Stimulated activated CD8-positive, alpha-beta memory T cell treated with anti-CD3 and anti-CD28 coated beads, Interleukin-7, amount 100 ng/mL, for 1 hour (primary cell): ENCODE measurements at places on chromosomes 11 and 22.

DNA sequence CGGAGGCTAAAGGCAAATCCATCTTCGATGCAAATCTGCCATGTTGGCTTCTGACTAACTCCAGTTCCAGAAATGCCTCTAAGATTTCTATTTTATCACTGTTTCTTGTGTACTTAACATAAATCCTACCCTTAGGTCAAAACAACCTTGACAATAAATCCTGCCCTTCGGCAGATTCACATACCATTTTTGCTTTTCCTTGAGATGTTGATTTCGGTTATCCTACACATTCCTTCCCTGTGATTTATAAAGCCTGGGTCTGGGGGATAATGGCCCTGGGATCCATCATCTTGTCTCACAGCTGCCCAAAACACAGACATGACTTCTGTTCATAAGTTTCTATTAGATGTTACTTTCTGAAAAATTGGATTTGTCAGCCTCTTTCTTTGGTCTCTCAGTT, 231.7 kb upstream of the CARD18 start:
- no peak for DNase-seq

DNA sequence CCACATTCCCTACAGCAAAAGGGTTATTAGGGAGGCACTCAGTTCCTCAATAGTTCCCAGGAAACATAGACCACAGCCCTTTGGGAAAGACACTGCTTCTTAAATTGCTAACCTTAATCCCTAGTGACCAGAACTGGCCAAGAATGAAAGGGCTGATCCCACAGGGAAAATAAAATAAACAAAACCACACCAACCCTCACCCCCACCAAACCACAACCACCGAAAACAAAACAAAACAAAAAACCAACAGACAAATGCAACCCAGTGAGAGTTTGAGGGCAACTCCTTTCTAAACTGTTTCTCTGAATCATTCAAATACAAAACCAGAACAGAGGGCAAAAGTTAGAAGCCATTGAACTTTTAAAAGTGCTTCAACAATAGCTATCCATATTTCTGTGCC, 57.2 kb downstream of the NAV2 start:
- DNase-seq: no peak

DNA sequence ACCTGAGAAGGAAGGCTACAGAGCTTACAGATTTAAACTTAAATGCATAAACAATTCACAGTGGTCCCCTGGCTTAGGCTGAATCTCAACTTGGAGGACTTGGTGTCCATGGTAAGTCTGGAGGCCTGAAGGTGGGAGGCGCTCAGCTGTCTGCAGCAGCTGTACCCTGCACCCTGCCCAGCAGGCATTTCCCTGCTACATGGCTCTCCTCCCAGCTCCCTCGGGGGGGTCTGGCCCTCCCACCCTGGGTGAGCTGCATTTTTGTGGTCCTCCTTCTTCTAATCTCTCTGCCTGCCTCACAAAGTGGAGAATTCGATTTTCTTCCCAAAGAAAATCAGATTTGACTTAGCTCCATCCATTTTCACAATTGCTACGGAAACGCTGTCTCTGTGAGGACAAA, 273.2 kb downstream of the KIRREL3 start:
- no peak for DNase-seq

DNA sequence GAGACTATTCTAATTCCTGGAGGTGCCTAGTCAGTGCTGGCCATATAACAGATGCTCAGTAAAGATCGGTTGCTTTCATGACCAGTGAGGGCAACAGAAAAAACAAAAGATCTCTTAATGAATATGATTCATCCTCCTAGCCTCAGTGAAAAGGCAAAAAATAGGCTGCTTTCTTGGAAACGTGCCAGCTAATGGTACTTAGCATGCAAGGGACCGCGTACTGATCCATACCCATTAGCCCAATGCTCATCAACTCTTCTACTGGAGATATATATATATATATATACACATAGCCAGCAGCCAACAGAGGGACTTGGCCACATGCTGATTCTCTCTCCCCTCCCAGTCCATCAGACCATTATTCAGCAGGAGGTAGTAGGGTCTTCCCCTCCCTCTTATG, 320.4 kb downstream of the KIRREL3 start:
- no peak for DNase-seq

GRCh38 chr11:10481560-10482349, 26.7 kb downstream of the AMPD3 start:
- no peak for DNase-seq

- DNase-seq: no peak
These were observed 60.8 kb downstream of the TBC1D22A start for GRCh38 chr22:46823248-46823647.

DNA sequence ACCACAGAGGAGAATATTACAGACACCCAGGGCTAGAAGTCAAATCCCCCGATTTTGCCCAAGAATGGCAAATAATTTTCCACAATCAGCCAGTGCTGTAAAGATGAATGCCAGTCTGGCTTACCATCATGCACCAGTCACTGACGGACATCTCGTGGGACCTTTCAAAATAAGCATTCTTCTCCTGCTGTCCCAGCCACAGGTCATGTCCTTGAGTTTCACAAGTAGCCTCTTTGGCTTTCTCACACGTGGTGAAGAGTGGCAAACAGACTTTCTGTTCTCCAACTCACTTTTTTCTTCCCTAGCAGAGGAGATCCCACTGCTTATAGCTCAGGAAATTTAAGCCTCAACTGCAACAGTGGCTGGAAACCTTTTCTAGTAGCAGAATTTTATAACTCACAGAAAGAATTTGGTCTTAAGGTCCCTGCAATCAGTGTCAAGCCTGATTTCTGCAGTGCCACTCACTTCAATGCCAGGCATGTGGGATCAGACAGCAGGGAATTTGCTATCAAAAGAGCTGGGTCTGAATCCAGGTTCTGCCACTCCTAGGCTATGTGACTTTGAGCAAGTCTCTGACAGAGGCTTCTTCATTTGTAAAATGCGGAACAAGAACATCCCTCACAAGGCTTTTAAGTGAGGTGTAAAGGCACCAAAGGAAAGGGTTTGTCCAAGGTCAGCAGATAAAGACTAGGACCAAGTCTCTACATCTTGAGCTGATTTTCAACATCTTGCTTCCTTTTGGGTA, 3.6 kb downstream of the PIK3IP1 start:
- no peak for DNase-seq

GRCh38 chr11:134932761-134933160, 520.7 kb upstream of the B3GAT1 start:
- no peak for DNase-seq

- no peak for DNase-seq
These were observed 28.0 kb downstream of the ZC3H12C start for GRCh38 chr11:110121204-110121603.

- DNase-seq: no peak
These were observed 175.5 kb upstream of the NCAM1 start for GRCh38 chr11:112785719-112786118.

GRCh38 chr22:17954860-17955587, 69.3 kb downstream of the MICAL3 start:
- DNase-seq: no peak

DNA sequence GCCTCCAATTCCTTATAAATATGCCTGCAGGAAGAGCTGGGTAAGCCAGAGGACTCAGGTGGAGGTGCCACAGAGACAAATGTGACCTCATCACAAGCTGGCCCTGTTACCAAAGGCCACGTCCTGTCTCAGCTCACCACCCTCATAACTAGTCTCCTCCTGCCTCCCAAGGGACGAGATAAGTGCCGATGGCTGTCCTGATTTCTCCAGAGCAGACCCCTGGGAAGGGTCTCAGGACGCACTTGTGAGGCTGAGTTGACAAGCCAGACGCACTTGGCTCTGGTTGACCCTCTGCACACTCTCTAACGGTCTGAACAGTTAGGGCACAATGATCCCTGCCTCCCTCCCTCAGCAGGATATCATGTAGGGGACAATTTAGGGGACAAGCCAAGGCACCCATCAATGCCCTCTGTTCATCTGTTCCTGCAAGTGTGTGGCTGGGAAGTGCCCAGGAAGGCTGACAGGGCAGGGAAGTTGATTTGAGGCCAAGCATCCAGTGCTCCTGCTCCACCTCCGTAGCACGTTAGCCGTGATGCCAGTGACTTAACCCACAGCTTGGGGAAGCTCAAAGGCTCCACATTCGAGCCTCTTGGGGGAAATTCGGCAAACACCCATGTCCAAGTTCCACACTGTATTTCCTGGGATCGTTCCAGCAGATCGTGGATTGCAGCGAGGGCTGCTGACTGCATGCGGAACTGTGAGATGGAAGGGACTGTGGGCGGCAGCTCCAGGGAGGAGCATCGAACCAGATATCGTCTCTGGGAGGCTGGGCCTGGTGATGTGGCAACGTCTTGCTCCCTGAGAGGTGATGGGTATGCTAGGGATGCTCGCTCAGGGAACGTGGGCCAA, 2.8 kb downstream of the SMIM38 start:
- no peak for DNase-seq

GRCh38 chr11:78080818-78081495, 1.3 kb upstream of the NDUFC2 start:
- DNase-seq: no peak

DNA sequence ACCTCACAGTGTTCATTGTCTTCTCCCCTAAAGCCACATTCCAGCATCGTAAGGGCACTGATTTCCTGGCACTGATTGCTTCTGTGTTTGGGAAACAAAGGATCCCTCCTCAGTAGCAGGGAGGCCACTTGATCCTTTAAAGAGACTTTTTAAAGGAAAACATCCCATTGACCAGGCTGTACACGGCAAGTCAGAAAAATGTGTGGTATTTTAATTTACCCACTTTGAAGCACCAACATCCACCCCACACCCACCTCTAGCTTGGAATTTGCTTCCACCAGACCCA, 364.9 kb downstream of the SHANK2 start:
- no peak for DNase-seq

DNA sequence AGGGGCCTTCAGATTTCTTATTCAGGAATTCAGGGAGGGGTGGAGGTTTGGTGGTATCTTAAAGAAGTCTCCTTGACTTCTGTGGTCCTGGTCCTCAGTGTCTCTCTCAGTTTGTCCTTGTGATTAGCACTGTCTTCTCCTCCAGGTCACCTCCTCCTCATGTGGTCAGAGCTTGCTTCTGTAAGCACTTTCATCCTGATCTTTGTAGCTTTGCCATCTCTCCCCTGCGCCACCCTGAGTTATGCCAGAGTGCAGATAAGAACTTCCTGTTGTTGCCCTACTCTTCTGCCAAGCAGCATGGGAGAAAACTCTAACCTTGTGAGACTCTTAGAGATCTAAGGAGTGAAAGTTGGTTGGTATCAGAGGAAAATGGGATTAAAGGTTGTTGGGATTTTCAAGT, 30.9 kb downstream of the MICAL2 start:
- DNase-seq: no peak

- no peak for DNase-seq
These were observed 24.8 kb downstream of the CNTF start for GRCh38 chr11:58647141-58647699.

DNA sequence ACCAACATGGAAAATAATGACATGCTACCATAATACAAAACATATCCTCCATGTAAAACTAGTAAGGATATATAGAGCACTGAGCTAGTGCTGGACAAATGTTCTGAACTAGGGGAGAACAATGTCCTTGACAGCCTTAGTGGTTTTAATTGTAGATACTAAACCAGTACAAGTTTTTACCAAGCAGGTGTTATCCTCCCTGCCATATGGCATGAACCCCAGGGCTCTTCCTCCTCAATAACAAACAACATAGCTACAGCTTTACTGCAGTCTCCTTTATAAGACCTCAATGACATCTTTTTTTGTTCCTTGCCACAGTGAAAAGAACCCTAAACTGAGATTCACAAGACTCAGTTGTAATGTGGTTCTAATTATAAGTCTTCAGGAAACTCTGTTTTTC, 70.2 kb upstream of the GDPD4 start:
- DNase-seq: no peak

DNA sequence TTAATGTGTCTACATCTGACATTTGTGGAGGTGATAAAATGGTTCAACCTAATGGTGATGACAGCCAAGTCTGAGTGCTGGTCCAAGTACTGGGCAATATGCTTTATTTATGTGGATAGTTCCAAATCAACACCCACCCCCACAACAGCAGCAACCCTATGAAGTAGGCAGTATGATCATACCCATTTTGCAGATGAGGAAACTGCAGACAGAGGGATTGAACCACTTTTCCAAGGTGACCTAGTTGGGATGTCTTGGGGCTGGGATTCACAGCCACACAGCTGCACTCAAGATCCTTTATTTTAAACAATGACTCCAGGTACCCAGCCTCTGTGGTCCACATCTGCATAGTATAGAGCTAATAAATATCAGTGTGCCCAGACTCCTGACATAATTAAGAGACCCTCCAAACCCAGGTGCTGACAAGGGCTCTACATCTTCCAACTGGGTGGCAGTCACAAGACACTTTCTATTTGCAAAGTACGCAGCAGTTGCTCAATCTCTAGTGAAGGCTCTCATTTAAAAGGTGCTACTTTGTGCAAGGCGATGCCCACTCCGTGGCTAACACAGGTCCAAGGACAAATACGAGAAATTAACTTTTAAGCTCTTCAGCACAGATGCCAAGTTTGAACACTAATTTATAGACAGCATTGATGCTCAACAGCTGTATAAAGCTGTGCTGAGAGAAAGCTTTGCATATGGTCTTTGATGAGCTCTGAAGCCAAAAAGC, 426.6 kb downstream of the LARGE1 start:
- no peak for DNase-seq

DNA sequence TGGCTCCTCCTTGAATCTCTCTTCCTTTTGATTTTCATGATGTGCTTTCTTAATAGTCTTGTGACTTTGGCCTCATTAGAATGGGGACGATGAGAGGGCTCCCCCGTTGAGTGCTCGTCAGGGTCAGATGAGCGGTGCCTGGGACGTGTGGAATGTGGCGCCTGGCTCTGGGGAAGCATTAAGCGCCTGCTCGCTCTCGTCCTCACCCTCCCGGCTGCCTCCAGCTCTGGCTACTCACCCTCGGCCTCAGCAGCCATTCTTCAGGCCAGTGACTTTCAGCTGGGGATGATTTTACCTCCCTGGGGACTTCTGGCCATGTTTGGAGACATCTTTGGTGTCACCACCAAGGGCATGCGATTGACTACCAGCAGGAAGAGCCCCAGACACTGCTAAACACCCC, 69.7 kb downstream of the RPS6KA4 start:
- DNase-seq: no peak

DNA sequence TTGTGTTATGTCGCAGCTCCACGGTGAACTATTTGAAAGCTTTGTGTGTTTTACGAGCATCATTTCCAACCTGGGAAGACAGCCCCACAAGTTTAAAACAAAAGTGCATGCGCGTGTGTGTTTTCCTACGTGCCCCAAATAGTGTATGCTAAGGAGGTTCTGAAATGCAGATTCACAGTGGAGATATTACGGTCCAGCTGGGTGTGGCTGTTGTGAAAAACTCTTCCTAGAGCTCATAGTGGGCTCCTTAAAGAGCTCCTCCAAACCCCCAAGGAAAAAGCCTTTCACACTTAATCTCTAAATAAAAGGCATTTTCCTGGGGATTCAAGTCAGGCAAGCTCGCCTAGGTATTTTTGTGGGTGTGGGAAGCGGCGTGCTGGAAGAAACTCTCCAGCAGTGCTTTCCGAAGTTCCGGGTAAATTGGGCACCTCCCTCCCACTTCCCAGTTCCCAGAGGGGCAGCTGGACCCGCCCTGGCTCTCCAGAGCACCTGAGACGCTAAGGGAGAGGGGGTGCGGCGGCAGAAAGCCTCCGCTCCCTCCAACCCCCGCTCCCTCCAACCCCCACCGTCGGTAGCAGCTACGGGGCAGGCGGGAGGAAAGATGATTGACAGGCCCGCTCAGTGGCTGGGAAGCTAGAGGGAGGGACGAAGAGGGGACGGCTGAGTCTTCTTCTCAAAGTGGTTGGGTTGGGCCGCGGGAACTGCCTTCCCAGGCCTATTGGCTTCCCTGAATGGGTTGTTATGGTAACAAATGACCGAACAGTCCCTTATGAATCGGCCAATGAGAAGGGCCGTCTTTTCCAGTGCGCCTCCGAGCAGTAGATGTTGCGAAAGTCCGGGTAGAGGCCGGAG, 561 bp upstream of the PCF11 start:
- DNase-seq: no peak

- DNase-seq: no peak
These were observed 62.2 kb downstream of the PKNOX2 start for GRCh38 chr11:125226706-125227105.
